Hypothalamus (tissue), 51 donors: ENCODE measurements at places on chromosomes 3 and 15.

- DNase-seq: no peak
Measured at GRCh38 chr3:189726277-189726676, 95.1 kb downstream of the TP63 start.

- DNase-seq: no peak
Measured at GRCh38 chr3:35486295-35486694, 153.0 kb upstream of the ARPP21 start.

DNA sequence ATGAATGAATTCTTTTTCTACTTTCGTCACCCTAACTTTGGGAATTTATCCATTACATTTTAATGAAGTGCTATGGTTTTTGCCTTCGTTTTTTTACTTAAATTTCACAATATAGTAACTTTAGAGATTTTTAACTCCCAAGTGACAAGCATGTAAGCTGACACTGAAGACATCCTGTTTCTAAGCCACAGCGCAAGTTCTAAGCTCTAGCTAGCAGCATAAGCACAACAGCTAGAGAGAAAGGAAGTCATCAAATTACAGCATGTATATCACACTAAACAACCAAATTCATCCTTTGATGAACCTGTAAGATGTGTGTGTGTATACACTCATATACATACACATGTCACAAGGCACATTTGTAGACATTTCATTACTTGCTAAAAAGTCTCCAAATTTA is 119.3 kb downstream of the P3H2 start:
- no peak for DNase-seq

- DNase-seq: no peak
Measured at GRCh38 chr3:126816986-126817777, 113.1 kb downstream of the CHCHD6 start.

DNA sequence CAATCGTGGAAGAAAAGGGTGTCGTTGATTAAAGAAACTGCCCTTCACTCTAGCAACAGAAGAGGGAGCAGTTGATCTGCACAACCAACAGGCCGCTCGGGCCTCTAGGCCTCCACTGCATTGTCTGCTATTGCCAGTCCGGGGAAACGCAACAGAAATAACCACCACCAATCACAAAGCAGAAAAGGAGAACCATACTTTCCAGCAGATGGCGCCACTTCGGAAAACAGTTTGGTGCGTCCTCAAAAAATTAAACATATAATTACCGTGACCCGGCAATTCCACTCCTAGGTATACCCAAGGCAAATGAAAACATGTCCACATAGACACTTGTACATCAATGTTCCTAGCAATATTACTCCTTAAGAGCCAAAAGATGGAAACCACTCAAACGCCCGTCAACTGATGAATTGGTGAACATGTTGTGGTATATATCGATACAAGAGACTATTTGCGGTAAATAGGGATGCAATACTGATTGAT is 154.1 kb downstream of the TJP1 start:
- DNase-seq: peak; percentile 38

DNA sequence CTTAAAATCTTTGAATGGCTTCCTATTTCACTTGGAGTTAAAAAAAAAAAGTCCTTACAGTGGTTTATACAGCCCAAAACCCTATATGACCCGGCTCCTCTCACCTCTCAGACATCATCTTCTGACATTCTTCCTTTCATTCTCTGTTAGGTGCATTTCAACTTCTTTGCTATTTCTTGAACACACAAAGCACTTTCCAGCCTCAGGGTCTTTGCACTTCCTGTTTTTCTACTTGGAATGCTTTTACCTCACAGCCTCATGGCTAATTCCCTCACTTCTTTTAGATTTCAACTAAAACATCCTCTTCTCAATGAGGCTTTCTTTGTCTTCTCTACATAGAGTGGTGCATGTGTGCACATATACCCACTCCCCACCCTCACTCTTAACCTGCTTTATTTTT is 91.0 kb upstream of the MB21D2 start:
- DNase-seq: no peak

DNA sequence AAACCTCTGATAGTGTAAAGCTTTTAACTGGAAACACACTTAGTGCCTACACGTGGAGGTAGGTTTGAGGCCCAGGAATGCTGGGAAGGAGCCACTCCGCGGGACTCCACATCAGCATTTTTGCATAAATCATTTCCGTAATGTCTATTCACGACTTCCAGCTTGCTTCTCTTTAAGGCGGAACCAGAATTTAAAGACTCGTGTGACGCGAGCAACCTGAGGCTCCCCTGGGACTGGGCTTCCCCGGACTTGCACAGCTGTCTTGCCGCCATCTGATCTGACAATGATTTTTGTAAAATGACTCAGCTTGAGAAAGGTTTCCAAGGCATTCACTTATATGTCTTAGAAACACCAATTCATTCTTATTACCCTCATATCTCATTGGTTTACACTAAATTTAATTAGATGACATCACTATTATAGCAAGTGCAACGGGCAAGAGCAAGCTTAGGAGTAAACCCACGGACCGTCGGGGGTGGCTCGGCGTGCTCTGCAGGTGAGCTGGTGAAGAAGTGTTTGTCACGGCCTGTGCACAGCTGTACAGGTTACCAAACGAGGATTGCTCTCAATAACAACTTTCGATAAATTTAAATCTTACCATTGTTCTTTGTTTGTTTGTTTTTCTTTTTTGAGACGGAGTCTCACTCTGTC is 95.2 kb downstream of the CHSY1 start:
- DNase-seq: no peak
